Stimulated activated CD4-positive, alpha-beta T cell treated with anti-CD3 and anti-CD28 coated beads, Interleukin-15, amount 100 ng/mL, for 1 hour (primary cell): ENCODE measurements at places on chromosomes 1 and 21.

GRCh38 chr1:43705334-43705733 lies 2.0 kb upstream of the ST3GAL3 start:
- no peak for DNase-seq

DNA sequence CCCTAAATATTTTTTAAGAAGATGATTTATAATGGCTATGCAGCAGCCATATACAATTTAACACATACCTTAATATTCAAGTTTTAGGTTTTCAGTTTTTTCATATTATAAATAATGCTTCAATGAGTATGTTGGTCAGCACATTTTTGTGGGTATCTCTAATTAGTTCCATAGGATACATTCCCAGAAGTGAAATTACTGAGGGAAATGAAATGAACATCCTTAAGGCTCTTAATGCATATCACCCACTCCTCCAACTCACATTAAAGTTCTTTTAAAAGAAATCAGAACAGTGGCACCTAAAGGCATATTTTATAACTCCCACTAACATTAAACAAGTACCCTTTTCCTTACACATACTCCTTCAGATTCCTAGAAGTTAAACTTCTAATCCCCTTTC lies 56.1 kb downstream of the EYA3 start:
- DNase-seq, result no peak

DNA sequence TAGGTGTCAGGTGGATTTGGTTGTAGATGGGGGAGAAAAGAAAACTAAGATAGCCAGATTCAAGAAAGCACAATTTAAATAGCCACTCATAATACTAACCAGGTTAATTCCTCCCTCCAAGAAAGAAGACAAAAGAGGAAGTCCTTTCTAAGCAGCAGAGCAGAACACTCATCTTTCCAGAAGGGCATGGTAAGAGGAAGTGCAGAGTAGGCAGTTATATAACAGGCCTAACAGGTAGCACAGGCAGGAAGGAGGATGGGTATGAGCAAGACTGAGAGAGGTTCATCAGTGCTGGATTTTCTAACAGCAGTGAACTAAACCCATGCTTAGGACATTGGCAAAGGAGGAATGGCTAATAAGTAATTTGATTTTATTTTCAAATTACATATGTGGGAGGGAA lies 517.5 kb downstream of the PLPP3 start:
- DNase-seq, result no peak

GRCh38 chr21:45994086-45994661 lies 12.6 kb downstream of the COL6A1 start:
- DNase-seq, result no peak

DNA sequence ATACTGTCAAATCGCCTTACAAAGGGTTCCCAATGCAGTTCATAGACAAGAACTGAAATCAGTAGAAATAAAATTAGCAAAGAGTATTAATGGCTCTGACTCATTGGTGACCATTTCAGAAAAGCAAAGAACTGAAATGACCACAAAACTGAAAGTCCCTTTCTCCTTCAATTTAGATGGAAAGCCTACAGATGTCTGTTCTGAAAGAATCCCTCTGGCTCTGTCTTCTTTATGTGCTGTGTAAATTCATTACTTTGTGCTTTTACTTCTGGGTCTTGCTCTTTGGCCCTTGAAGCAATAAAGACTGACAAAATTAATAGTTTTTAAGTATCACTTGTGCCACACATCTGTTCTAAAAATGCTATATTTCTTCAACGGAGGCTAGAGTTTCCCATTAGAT lies 62.7 kb upstream of the GPR89A start:
- no peak for DNase-seq

DNA sequence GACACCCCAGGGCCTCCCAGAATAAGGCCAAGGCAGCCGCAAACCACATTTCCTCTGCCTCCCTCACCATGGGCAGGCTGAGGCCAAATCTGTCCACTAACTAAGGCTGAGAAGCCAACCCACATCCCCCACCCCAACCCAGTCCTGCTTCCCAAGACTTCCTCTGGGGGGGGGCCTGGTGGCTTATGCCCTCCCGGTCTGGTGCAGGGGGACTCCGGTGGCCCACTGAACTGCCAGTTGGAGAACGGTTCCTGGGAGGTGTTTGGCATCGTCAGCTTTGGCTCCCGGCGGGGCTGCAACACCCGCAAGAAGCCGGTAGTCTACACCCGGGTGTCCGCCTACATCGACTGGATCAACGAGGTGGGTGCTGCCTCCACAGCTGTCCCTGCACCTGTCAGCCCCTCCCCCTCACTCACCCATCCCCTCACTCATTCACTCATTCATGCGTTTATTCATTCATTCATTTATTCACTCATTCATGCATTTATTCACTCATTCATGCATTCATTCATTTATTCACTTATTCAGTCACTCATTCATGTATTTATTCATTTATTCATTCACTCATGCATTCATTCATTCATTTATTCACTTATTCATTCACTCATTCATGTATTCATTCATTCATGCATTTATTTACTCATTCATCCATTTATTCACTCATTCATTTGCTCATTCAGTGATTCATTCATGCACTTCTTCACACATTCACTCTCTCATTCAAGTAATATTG lies 7.3 kb downstream of the CTRC start:
- no peak for DNase-seq

DNA sequence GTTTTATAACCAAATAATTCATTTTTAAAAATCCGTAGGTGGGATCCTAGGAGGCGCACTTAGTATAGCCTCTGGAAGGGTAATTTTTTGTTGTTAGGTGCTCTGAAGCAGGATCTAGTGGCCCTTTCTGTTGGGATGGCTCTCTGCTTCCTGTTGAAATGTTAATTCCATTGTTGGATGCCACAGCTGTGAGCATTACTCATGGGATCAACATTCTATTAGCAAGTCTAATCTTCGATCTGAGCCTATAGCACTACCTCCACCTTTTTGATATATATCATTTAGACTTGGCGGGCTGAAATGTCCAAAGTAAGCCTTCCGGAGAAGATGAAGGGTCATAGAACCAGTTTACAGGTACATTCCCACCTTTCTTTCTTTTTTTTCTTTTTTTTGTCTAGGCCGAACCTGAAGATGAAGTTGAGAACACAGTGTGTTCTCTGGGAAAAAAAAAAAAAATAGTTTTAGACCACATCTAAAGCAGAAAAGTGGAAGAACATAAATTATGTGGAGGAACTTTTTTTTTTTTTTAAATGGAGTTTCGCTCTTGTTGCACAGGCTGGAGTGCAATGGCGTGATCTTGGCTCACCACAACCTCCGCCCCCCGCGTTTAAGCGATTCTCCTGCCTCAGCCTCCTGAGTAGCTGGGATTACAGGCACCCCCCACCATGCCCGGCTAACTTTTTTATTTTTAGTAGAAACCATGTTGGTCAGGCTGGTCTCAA lies 1.4 kb downstream of the CXADR start:
- no peak for DNase-seq

GRCh38 chr1:32311709-32312393 lies 20.0 kb downstream of the HDAC1 start:
- no peak for DNase-seq

- DNase-seq, result no peak
Observed at GRCh38 chr1:94971491-94971924, 44.6 kb upstream of the CNN3 start.
